ENCODE measurements at places on chromosomes 7 and 10.

DNA sequence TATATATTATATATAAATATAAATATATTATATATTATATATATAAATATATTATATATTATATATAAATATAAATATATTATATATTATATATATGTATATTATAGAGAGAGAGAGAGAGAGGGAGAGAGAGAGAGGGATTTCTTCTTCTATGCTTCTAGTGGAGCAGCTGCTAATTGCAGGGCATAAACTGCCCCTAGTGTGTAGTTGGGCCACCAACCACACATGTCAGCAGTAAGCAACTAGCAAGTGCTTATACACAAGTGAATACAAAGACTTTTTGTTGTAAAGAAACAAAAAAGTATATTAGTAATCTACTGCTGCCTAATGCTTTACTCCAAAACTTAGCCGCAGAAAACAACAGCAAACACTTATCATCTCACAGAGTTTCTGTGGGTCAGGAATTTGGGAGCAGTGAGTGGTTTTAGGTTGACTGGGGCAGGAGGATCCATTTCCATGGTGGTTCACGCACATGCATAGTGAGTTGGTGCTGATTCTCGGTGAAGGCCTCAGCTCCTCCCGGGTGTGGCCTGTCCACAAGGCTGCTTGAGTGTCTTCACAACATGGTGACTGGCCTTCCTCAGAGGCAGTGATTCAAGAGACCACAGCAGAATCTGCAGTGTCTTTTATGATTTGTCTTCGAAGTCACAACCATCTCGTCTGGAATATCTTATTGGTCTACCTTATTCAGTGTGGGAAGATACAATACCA, 25.5 kb upstream of the BAG3 start:
- DNase-seq = no peak

- DNase-seq = no peak
Observed at GRCh38 chr7:118759921-118760320, 535.4 kb downstream of the ANKRD7 start.

- DNase-seq = no peak
Observed at GRCh38 chr10:3647074-3647473, 137.9 kb downstream of the KLF6 start.

DNA sequence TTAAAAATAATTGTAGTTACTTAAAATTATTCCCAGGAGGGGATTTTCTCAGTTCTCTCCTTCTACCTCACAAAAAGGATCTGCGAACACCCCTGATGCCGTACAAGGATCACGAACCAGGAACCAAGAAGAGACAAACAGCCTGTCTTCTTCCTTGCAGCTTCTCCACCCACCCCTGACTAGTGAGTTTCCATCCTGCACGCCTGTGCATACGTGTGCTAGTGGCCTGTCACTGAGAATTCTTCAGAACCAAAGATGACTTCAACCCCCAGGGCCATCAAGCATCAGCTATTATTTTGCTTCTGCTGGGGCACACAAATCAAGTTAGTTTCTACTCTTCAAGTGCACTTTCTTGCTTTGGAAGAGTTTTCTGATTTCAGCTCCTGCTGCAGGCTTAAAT, 175.5 kb upstream of the KLF6 start:
- DNase-seq = no peak

DNA sequence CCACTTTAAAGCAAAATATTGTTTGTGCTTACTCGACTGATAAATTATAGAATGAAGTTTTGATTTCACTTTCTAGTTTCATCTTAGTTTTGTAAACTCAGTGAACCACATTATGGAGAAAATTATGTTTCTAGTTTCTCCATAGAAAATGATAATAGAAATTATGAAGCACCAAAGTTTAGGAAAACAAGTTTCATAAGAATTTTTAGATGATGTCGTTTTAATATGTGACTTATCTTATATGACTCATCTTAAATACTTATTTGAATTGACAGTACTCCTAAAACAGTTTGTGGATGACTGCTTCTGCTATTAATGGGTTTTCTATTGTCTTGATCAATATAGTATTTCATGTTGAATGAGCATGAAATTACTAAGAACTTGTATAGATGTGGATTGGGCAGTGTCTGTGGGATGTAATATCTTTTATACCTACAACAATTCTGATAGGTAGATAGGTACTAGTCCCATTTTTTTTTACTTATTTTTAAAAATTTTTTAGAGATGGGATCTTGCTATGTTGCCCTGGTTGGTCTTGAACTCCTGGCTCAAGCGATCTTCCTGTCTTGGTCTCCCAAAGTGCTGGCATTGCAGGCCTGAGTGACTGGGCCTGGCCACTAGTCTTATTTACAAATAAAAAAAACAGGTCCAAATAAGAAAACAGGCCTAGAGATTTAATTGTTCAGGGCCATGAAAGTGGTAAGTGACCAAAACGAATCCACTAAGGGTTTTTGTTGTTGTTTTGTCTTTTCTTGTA, 3.7 kb downstream of the HBP1 start:
- no peak for DNase-seq

Measured in H54 (cell line).